ENCODE measurements at places on chromosomes 7 and 10. TPM values are rescaled to one million over a fixed set of nuclear protein-coding genes. Genes with fewer than 3 reads are reported as not detected.

DNA sequence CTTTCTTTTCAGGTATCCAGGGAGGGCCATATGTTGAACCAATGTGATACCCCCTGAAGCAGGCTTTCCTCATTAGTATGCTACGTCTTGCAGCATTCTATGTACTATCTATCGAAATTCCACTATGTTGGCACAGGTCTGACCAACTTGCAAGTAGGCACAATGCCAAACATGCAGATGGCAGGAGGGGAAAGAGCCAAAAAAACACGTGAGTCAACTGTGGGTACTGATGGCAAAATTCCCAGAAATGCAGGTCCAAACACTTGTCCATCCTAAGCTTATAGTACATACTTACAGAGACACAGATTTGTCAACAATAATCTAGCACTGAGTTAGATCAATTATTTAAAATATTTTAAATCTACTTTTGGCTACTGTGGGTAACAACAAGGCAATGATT, 394.9 kb downstream of the DGKB start:
- no peak for DNase-seq

- no peak for DNase-seq
These were observed 171.1 kb downstream of the HIBADH start for GRCh38 chr7:27491534-27491933.

DNA sequence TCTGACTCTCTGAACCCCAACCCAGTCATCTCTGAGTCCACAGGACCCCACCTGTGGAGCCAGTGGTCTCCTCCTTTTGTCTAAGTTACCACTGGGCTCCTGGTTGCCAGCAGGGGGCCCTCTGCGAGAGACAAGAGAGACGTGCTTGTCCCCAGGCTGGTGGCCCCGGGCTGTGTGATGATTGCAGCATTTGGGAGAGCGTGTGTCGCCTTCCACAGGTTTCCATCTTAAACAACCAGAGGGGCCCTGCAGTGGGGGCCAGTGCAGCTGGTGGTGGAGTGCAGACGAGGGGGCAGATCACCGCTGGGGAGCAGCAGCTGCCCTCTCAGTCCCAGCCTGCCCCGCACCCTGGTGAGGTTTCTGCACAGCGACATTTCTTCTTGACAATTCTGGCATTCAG, 122.4 kb upstream of the PPP2R2D start:
- no peak for DNase-seq

DNA sequence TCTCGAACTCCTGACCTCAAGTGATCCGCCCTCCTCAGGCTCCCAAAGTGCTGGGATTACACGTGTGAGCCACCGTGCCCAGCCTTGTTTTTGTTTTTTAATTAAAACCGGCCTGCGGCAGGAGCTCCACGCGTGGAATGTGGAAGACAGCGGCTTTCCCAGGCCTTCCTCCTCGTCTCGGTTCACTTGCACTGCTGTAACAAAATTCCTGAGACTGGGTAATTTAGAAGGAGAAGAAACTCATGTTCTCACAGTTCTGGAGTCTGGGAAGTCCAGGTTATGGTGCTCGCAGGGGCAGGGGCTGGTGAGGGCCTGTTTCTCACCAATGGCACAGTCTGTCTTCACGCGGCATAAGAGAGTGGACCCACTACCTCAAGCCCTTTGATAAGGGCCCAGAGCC, 14.4 kb upstream of the CRYGN start:
- no peak for DNase-seq

- DNase-seq = no peak
These were observed 120.0 kb downstream of the SRPK2 start for GRCh38 chr7:105268511-105269392.

GRCh38 chr10:94011296-94011695, 17.6 kb downstream of the PLCE1 start:
- DNase-seq = no peak

GRCh38 chr10:79044846-79045245, 23.9 kb upstream of the ZMIZ1 start:
- DNase-seq = no peak

The RNF32 gene
- 0.32 TPM for total RNA-seq

DNA sequence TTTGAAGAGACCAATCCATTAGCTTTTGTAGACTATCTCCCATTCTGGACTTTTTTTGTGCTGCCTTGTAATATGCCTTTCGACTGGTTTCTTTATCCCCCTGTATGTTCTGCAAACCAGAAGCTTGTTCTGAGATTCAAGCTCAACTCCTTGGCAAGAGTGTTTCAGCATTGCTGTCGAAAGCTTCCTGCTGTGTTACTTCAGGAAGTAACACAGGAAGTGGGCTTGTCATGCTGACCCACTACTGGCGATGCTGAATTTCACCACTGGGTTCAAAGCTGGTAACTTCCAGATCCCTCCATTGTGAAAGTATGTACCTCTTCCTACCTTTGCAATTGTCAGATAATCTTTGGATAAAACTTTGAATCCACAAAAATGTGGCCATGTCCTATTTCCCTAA, 57.9 kb upstream of the INSYN2A start:
- DNase-seq = no peak

The CDC14C gene
- total RNA-seq = not detected

The UPP1 gene
- 21.1 TPM for total RNA-seq

GRCh38 chr10:49010295-49010694, 70.7 kb upstream of the LRRC18 start:
- no peak for DNase-seq

DNA sequence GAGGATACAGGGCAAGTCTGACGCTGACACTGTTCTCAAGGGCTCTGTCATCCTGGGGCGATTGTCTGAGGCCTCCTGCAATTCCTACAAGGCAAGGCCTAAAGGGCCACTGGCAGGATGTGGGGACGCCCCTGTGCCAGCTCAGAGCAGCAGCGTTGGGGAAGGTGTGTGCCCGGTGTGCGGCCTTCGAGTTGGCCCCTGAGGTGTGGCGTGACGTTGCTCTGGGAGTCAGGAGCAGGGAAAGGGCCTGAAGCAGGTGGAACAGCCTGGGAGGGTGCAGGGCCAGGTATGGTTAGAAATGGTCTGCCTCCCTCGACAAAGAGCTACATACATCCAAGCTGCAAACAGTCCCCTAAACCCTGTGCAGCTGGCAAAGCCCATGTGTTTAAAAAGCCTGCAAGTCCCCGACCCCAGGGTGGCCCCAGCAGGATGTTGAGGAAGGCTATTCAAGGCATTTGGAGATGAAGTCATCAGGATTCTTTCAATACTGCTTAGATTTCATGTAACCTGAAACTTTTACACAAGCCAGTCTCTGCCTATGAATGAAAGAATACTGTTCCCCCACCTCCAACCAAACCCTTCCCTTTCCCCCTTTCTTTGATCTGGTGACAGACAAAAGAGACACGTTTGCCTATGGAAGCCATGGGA, 142.5 kb upstream of the TNS3 start:
- no peak for DNase-seq

The PILRB gene
- 67.2 TPM for total RNA-seq
